Fibroblast of villous mesenchyme (primary cell): ENCODE measurements at places on chromosomes 11 and 22. TPM values are rescaled to one million over a fixed set of nuclear protein-coding genes. Genes with fewer than 3 reads are reported as not detected.

DNA sequence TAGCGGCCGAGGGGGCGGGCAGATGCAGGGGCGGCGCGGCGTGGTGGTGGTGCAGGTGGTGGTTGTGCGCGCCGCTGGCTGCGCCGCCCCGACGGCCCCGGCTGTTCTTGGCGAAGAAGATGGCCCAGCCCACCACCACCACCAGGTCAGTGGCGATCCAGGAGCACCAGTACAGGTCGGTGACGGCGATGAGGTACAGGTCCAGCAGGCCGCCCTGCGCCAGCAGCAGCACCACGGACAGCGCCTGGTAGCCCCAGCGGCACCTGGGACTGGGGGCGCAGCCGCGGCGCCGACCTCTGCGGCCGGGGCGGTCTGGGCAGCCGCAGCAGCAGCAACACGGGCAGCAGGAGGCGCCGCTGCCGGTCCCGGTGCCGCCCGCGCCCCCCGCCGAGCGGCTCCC, 879 bp downstream of the TMEM121B start:
- DNase-seq: peak; percentile 37

Gene RAG1
- 0.32 and 0.86 TPM in 2 replicates for total RNA-seq

DNA sequence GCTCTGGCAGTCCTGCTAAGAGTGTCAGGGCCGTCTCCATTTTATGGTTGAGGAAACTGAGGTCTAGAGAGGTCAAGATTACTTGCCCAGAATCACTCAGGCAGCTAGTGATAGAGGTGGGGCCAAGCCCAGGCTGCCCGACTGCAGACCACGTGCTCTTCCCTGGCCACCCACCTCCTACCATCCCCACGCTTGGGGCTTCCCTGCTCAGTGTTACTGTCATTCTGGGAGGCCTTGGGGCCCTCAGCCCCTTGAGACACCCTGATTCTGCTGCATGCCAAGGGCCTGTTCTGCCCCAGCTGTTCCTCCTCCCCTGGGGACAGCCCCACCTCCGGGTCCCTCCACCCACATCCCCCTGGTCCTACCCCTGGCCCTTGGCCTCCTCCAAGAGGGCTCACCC, 17.2 kb upstream of the TAB1 start:
- DNase-seq: no peak

DNA sequence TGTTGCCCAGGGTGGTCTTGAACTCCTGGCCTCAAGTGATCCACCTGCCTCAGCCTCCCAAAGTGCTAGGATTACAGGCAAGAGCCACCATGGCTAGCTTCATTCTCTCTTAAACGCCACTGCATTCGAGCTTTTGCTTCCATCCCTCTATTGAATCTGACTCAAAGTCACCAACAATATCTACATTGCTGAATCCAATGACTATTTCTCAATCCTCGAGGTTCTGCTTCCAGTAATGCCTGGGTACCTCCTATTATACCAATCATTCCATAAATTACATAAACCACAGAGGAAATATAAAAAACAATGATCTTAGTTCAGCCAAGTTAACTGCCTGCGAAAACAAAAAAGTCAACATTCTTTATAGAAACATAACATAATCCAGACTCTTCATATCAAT, 11.9 kb upstream of the NXF1 start:
- no peak for DNase-seq

DNA sequence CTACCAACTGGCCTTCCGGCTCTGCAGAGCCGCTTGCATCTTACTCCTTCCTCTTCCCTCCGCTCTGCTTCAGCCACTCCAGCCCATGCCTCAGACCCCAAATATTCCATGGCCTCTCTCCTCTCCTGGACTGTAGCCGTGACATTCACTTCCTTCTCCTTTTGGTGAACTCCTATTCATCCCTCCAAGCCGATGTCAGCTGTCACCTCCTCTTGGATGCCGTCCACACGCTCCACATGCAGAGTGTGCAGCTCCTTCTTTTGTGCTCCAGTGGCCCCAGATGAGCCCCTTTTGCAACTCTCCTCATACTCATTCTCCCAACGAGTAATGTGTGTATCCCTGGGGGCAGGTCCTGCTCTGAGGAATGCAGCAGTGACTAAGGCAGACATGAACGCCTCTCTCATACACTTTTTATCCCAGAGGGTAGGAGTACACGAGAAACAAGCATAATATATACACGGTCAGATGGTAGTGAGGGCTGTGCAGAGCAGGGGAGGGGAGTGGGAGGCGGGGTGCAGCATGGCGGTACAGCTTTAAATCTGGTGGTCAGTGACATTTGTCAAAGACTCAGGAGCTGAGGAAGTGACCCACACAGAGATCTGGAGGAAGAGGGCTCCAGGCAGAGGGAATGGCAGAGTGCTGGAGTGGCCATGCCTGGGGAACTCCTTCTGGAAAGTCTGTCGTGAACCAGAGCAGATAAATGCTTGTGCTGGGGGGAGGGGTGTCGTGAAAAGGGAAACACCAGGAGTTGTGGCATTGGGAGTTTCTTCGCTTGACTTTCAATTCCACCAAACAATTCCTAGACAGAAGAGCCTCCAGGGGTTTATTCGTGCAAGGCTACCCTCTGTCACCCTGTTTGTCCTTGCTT, 83.8 kb upstream of the ATXN10 start:
- no peak for DNase-seq

- peak; percentile 45 for DNase-seq
These were observed 72.6 kb upstream of the PPARA start for GRCh38 chr22:46077669-46078099.

DNA sequence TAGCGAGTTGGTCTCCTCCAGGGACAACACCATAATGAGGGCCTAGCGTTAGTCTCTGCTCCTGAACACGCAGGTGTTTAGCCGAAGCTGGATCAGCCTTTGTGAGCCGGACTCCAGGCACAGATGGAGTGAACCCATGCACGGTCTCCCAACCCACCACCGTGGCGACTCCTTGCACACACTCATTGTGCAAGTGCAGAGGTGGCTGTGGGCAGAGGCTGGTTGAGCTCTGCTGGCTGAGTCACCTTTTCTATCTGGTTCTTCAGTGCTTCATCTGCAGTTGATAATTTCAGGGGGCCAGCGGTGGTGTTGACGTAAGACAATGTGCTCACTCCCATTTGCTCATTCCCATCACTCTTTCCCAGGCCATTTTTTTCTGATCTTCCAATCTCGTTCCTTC, 72.1 kb upstream of the SLC22A12 start:
- no peak for DNase-seq

DNA sequence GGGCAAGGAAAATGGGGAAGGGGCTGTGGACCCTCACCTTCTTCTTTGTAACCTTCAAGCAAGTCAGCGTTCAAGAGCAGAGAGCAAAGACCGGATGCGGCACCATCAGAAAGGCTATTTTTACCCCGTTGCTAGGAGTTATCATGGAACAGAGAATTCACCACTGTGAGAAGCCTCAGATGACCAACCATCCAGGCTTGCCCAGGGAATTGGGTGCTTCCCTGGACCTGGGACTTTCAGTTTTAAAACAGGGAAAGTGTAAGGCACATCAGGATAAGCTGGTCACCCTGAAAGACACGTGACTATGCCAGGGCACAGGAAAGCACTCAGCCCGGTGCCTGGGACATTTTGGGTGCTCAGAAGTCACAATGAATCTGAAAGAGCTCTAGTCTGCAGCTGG, 10.4 kb downstream of the GALNT18 start:
- no peak for DNase-seq

DNA sequence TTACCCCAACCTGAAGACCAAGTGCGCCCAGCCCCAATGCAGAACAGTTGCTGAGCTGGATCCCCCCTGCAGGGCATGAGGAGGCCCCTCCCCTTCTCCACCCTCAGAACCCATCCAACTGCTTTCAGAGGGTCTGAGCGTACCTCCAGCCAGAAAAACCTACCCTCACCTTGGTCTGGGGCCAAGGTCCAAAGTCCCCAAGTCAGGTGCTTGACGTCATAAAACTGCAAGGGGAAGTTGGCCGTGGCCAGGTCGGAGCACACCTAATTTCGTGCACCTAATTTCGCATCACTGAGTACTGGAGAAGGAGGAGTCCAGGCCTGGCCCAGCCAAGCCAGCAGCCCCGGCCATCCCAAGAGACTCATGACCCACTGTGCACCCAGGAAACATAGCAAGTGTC, 289.8 kb downstream of the CTTN start:
- no peak for DNase-seq

DNA sequence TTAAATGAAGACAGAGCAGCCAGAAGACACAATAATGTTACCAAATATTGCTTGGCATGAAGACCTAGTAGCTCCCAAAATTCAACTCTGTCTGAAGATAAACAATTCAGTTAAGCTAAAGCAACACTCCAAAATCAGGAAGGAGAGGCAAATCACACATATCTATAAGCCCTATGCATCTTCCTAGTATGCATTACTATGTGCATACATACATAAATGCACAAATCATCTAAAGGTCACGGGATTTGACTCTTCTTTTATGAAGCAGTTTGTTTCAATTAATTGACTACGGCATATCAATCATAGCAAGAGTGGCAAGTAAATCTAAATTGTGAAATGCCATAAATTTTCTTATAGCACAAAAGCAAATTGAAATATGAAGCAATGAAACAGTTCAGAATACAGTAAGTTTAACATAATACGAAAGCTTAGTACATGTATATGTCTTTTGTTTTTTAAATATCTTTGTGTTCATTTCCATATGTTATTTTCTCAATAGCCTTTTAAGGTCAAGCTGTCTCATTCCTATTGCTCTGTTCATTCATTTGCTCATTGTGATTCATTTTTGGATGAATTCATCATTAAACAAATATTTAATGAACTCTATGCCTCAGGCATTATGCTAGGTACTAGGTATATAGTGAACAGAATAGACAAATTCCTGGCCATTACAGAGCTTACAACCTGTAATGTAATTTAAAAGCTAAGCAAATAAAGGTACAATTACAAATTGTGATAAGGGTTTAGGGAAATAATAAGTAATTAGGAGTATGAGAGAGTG, 540.5 kb downstream of the DLG2 start:
- DNase-seq: no peak

GRCh38 chr11:18501629-18502028, 25.1 kb downstream of the TSG101 start:
- DNase-seq: no peak

DNA sequence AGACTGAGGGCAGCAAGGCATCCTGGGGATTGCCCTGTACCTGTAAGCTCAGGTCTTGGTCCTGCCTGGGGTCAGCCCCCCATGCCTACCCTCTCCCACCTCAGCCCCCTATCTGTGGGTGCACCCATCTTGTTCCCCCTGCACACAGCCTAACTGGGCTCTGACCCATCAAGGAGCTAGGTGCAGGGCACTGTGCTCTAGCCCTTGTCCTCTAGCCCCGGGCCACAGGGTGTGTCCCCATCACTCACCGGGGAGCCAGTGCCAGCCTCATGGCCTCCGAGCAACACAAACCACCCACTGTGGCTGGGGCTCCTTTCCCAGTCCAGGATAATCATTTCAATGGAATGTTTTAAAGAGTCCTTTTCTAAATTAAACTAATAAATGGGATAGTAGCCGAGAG, 293.9 kb upstream of the PLET1 start:
- no peak for DNase-seq

- no peak for DNase-seq
These were observed 7.5 kb upstream of the B3GNT6 start for GRCh38 chr11:77026743-77027142.

GRCh38 chr22:27935897-27936296, 16.8 kb upstream of the PITPNB start:
- peak; percentile 84 for DNase-seq

DNA sequence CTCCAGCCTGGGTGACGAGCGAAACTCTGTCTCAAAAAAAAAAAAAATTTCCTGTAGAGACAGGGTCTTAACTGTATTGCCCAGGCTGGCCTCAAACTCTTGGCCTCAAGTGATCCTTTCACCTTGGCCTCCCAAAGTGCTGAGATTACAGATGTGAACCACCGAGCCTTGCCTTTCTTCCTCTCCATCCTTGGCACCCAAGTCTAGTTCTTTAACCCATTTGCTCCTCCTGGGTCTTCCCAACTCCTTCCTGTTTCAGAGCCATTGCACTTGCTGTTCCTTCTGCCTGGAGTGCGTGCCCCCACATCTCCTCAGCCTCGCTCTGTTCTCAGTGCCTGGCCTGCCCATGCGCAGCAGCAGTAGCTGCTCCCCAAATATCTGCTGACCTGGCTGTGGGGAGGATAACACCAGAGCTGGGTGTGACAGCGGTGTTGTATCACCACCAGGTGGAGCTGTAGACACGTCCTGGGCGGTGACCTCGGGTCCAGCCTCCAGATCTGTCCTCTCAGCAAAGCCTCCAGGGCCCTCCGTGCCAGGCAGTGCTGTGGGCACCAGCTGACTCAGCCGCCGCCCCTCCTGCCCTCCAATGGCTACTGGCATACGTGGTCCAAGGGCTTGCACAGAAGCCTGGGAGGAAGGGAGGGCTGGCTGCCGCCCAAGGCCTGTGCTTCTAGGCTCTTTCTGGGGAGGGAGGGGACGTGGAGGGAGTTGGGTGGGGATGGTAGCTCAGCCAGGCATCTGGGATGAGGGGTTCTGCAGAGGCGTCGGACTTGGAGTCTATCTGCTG, 22.0 kb downstream of the TEF start:
- peak; percentile 86 for DNase-seq

DNA sequence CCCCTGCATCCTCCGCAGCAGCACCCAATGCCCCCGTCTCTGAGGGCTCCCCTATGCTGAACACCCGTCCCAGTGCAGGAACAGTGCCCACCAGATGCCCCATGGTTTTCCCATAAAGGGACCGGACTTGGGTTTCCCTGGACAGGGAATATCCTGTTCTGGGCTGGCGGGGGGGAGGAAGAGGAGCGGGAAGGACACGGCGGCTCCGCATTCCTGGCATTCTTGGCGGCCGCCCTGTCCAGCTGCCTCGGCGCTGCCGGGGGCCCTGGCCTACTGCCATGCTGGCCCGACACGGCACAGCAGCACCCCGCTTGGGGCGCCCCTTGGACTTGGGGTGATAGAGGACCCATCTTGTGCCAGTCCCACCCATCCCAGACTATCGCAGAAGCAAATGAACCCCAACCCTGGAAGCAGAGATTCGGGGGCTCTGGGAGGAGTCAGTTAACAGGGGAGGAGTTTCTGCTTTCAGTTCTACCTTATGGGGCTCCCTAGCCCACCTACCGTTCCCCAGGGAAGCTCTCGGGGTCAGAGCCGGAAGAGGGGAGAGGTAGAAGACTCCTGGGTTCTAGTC, 23.7 kb upstream of the CBX7 start:
- peak; percentile 61 for DNase-seq

Gene PTPRCAP
- total RNA-seq: 0.32 TPM in 1 of 2 replicates, not detected in the other

DNA sequence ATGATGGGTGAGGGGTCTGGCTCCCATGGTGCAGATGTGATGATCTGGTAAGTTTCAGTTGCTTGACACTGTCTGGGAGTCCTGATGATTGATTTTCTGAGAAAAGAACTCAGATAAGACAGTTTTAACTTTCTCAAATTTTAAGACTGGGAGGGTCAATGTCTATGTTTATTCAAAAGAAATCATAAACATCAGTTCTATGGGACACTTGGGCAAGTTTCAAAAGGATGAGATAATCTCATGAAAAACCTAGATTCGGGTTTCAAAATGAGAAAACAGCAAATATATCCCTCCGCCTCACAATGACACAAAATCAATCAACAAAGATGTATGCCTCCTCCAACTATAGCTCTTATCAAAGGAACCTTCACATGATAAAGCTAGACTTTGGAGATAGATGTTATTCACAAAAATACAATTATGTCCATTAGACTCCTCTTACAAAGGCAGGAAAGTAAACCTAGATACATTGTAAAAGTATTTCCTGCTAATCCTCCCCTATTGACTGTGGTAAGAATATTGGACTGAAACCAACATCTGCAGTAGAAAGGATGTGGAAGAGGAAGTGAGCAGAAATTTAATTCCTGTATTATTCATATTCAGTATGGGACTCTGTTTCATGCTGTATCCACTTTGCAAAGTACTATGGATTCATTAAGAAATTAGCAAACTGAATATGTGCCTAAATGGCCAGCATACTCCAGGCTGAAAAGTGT, 21.6 kb downstream of the SVIP start:
- DNase-seq: no peak
